ENCODE measurements at places on chromosomes 7 and 10.
A peak's percentile ranks its signal among the peaks of the same experiment; 100 is the strongest.

GRCh38 chr7:95589766-95590165, 6.5 kb downstream of the PDK4 start:
- DNase-seq, result no peak

DNA sequence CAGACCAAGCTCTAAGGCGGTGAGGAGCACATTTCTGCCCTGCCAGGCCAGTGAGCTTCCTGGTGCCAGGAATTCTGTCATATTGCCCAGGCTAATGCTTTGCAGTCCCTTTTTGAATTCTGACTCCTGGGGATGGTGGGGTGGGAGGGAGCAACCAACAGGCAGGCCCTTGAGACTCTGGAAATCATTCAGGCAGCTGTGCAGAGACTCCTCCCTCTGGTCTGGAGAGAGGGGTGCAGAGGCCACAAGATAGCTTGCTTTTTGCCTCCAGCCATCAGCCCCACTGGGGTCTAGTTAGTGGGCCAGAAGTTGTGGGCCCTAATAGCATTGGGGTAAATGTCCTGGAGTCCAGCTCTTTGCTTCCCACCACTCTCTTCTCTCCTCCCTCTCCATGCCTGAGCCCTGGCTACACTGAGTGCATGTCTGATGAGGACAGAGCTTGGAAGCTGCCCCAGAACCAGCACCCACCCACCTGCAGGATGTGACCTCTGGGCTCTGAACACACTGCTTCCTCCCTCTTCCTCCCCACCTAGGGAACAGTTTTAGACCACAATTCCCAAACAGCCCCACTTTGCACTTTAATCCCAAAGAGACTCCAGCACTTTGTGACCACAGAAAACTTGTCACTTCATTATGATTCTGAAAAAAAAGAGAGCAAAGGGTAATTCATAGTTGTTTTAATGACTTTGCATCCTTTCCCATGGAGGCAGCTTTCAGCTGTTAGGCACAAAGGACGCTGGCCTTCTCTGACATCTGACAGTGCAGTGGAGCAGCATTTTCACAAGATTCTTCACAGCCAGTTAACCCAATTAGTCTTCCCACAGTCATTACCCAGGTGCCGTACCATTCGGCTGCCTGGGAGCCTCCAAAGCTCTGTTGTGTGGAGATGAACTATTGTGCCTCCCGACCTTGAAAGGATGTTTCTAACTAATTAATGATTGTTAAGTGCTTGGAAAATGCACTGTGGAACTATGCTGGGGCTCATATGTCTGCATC, 262.5 kb downstream of the TRIL start:
- DNase-seq, result no peak

DNA sequence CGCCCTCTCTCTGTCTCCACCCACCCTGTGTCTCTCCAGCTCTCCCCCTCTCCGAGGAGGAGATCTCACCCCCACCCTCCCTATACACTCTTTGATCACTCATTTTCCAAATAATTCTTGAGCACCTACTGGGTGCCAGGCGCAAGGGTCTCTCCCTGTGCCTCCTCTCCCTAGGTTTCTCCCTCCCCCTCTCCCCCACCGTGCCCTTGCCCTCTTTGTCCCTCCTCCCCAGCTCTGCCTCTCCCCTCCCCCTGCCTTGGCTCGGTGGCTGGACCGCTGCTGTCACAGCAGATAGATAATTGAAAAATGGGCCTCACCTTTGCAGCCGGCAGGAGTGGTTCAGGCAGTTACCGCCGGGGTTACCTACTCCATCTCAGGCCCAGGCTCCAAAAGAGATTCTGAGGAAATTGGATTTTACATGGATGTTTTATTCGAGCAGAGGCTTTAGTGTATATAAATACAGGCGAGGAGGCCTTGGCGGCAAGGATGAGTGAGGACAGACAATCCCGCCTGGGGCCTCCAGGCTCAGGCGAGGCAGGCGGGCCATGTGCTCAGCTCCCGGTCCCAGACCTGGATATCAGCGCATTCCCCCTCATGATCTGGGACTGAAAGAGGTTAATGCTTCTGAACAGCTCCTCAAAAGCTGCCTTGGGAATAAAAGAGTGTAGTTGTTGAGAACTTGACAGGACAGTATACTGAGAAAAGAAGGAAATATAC, 60.8 kb upstream of the BTRC start:
- no peak for DNase-seq

GRCh38 chr10:79890469-79890868, 58.4 kb downstream of the SFTPD start:
- no peak for DNase-seq

DNA sequence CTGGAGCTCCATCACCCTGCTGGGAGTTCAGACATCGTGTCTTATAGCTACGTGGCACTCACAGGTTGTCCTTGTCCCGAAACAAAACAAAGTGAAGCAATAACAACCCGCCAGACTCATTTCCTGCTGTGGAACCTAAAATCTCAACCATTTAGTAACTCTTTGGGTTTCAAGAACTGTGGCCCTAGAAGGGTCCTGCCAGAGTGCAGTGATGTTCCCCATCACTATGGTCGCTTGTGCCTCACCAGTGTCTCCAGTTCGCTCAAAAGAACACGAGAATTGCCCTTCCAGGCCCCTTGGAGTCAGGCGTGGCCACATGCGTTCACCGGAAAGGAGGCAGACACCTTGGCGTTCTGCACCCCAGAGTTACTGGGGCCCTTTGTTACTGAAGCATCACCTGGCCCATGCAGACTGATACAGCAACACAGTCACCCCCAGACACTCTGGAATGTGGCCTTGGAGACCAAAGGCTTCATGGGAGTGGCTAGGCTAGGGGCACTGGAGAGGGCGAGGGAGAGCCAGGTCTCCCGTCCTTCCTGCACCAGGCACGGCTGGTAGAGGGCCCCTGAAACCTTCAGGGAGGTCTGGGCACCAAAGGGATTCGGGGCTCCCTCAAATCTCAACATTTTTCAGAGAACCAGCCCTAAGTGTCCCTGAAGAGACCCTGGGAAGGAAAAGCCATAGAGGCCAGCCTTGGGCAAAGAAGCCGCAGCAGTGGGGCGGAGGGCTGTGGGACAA, 908 bp downstream of the CRYGN start:
- DNase-seq, result no peak

GRCh38 chr7:85664341-85664740, 477.5 kb upstream of the SEMA3D start:
- no peak for DNase-seq

DNA sequence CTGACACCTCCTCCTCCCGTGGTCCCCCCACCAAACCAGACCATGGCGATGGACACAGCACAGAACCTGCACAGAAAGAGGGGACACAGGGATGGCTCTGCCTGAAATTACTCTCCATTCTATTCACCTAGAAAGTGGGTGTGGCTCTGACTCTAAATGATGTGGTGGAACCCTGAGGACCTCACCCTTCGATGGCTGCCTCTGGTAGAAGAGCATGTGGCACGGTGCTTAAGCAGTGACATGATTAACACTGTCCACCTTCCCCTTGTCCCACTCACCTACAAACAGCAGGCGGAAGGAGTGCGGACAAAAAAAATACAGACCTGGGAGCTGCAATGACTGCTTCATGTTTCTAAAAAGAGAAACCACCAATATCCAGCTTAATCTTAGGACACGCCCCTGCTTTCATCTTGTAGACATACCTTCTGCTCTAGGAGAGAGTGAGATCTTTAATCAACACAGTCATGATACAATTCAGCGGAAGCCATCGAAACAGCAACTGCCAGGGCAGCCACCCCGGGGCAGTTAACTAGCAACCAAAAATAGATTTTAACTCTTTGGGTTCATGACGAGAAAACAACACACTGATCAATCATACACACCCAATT, 11.4 kb downstream of the JCAD start:
- DNase-seq, result peak; percentile 21

DNA sequence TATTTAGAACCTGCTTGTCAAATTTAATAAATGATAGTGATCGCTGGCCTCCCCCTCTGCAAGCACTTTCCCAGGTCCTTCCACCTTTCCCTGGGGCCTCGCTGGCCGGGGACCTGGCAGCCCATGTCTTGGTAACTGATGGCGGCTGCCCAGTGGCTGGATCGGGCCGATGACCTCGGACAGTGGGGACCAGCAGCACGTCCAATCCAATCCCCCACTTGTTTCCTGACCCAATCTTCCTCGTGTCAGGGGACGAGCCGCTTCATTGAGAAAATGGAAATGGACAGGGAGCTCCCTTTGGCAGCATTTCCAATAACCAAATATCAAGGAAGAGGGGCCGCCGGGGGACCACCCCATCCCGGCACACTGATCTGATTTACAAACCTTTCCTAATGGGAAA, 17.2 kb downstream of the EBF3 start:
- no peak for DNase-seq

- no peak for DNase-seq
These were observed 380.7 kb upstream of the SHH start for GRCh38 chr7:156192921-156193320.

DNA sequence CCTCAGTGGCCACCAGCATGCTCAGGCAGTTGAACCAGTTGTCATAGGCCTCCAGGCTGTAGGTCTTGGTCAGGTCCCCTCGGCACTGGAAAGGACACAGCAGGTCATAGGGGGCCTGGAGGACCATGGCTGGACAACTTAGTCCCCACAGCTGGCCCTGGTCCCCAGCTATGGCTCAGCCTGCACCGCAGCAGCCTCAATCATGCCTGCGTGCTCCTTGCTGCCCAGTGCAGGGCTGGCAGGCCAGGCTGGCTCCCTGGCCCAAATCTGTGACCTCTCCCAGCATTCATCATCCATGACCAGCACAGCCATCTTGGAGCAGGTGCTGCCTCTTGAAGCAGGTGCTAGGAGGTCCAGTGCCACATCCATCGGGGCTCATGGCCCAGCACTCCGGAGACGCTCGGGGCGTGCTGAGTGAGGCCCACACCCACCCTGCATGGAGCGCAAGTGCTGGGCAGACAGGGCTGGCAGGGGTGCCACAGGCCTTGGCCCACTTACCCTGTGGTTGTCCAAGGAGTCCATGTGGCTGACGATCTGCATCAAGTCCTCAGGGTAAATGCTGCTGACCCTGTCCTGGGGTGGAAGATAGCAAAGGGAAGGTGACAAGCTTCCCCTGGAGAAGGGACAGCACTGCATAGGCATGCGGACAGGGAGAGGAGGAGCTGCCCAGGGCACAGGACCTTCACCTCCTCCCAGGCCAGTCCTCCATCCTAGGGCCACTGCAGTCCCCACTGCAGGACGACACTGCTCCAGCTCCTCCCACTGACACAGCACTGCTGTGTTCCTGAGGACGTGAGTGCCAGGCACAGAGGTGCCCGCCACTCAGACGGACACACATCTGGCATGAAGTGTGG, 61.7 kb downstream of the CSGALNACT2 start:
- DNase-seq, result no peak

DNA sequence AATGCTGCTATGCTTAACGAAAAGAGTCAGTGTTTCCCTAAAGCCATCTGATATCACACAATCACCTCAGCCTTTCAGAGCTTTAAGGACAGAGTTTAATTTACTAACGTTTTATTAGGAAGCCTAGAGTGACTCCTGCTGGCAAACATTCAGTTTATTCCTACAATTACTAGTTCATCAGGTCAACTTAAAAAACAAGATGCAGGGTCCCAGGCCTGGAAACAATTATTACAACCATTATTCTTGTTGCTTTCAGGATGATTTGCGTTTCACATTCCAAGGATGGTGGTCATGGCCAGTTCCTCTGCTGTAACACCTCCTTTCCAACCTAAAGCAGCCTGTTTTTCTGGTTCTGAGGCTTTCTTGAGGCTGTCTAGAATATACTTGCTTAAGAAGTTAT, 1.5 kb upstream of the FAM53B start:
- no peak for DNase-seq

GRCh38 chr7:149321978-149322541, 60.1 kb downstream of the ZNF783 start:
- no peak for DNase-seq

GRCh38 chr7:90603346-90603745, 7.2 kb downstream of the CDK14 start:
- no peak for DNase-seq

DNA sequence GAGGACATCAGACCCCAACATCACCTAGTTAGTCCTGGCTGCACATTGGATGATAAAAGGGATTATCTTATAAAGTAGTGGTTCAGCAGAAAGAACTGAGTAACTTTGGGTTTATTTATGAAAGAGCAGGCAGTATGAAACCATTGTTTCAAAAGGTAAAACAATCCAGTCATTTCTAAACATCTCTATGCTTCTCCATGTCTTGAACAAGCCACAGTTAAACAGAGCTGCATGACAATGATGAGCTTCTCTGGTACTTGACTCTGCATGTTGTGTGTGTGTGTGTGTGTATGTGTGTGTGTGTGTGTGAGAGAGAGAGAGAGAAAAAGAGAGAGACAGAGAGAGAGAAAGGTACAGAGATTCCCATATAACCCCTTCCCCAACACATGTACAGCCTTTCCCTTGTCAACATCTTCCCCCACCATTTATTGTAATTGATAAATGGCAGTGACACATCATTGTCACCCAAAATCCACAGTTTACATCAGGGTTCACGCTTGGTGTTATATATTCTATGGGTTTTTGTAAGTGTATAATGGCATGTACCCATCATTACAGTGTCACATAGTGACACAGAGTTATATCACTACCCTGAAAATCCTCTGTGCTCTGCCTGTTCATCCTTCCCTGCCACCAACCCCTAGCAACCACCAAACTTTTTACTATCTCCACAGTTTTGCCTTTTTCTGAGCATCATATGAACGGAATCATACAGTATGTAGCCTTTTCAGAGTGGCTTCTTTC, 32.8 kb upstream of the SLC18A3 start:
- peak; percentile 6 for DNase-seq

GRCh38 chr10:77349226-77349625, 288.4 kb downstream of the KCNMA1 start:
- no peak for DNase-seq

DNA sequence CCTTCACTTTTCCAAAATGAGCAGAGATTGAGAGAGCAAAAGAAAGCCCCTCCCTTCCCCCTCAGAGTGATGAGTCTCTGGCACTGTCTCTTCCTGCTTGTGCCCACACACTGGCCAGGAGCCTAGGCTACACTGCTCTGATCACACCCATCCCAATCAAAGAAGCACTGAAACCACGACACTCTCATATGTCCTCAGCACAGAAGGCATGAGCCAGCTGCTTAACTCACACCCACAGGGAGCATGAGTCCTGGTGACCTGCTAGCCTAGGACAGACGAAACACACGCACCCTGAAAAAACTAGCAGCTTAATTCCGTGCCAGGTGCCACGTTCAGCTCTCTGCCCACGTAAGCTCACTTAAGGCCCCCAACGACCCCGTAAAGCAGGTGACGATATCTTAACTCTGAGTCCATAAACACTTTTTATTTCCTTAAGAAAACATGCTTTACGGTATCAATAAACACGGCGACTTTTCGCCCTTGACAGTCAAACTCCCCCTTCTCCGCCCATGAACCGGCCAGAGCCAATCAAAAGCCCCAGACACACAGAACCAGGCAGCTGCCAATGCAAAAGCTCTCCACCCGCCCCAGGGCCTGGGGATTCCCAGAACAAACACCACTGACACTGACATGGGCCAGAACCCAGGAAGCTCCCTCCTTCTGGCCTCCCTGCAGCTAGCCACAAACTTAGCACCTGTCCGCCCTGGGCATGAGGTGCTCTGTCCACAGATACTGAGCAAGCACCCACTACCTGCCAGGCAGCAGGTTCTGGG, 69.0 kb downstream of the TNRC18 start:
- no peak for DNase-seq

- DNase-seq, result no peak
These were observed 7.1 kb downstream of the COBL start for GRCh38 chr7:51309361-51310130.

GRCh38 chr7:91496251-91496820, 232.1 kb downstream of the FZD1 start:
- DNase-seq, result no peak

Measured in activated CD4-positive, alpha-beta T cell treated with anti-CD3 and anti-CD28 coated beads, Interleukin-2, Interleukin-6, amounts not matched to agents 100 ng/mL and 50 ng/mL, durations not matched to agents 16 hours and 8 hours (primary cell).